ENCODE measurements at places on chromosomes 6 and 20. TPM values are rescaled to one million over a fixed set of nuclear protein-coding genes. Genes with fewer than 3 reads are reported as not detected.

GRCh38 chr20:31875671-31876070 lies 5.2 kb downstream of the TTLL9 start:
- no peak for DNase-seq

Gene EMILIN3
- 0.51 TPM for total RNA-seq

Gene HNF4A
- not detected for total RNA-seq

DNA sequence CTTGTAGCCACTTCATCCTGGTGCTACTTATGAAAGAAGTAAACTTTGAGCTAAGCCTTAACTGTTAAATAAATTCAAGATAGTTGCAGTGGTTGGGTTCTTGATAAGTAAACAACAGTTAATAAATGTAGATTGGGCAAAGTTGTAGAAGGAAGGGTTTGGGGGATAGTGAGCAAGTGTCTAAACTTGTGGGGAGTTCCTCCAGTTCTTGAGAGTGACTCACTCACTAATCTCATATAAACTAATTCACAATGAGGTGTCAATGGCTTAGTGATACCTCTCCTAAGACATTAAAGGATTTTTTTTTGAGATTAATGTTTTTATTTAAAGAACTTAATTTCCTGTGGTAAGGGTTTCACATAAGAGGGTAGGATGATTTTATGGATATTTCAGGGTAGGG lies 507.4 kb downstream of the BMP2 start:
- DNase-seq, result no peak

DNA sequence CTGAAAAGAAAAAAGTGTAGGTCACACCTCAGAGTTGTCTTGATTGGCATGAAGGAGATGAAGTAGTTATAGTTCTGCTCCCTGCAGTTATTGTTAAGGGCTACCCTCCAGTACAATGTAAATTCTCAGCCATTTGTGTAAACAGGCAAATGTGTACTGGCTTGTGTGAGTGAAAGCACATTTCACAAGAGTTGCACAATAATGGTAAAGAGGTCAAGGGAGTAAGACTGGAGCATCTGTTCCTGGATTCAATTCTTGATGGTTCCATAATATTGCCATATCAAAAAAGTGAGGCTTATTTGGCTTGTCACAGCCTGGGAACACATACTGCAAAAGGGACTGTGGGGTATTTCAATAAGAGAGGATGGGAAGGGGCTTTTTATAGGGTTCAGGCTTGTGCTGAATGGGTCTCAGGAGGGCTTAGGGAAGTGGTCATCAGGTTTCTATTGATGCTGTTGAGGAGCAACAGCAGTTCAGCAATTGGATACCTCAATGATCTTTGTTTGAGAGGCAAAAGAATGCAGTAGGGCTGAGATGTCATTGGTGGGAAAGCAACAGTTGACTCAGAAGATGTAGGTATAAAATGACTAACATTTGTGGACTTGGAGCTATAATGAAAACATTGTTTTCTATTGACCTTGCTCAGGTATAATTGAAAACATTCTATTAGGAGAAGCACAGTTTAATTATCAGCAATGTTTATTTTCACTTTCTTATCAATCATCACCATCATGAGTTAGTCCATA lies 402.6 kb downstream of the BCKDHB start:
- no peak for DNase-seq

GRCh38 chr6:68994521-68994920 lies 359.4 kb downstream of the ADGRB3 start:
- no peak for DNase-seq

GRCh38 chr6:146962329-146962728 lies 241.9 kb upstream of the STXBP5 start:
- no peak for DNase-seq

GRCh38 chr20:1396702-1397101 lies 3.8 kb upstream of the FKBP1A start:
- DNase-seq, result no peak

DNA sequence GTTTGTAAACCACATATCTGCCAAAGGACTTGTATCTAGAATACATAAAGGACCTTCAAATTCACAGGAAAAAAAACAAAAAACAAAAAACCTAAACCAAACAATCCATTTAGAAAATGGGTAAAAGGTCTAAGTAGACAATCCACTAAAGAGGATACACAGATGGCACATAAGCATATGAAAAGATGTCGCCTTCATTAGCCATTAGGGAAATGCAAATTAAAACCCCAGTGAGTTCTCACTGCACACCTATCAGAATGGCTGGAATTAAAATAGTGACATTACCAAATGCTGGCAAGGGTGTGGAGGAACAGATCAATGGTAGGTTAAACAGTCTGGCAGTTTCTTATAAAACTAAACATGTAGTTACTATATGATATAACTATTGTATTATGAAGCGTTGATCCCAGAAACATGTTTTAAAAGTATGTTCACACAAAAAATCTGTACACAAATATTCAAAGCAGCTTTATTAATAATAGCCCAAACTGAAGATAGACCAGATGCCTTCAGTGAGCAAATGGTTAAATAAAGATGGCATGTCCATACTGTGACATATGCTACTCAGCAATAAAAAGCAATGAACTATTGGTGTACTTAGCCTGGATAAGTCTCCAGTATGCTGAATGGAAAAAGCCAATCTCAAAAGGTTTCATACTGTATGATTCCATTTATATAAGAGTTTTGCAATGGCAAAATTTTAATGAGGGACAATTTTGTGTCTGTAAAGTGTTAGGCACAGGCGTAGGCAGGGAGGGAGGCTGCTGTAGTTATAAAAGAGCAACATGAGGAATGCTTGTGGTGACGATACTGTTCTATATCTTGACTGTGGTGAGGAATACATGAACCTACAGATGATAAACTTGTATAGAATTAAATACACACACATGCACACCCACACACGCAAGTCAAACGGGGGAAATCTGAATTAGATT lies 43.9 kb downstream of the PLCB1 start:
- DNase-seq, result no peak

GRCh38 chr6:141131616-141132015 lies 1001.1 kb upstream of the GJE1 start:
- DNase-seq, result no peak

GRCh38 chr6:99019381-99019780 lies 71.6 kb upstream of the FBXL4 start:
- no peak for DNase-seq

DNA sequence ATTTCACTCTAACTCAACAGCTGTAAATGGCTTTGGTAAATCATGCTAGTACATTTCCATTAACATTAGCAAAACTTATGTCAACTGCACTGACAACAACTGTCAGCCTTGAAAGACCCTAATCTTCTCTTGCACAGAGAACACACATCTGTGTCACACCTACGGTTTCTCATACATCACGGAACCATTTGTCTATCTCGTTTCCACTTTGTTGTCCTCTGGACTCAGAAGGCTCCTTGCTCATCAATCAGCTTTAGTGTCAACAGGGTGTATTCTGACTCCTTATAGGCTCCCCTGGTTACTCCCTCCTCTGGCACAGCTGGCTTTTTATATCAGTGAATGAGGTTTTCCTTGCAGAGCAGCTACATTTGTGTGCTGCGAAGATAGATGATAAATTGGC lies 49.3 kb downstream of the CD83 start:
- DNase-seq, result no peak

Gene CSNK2A1
- 111 TPM for total RNA-seq

Gene MUC21
- total RNA-seq, result not detected

DNA sequence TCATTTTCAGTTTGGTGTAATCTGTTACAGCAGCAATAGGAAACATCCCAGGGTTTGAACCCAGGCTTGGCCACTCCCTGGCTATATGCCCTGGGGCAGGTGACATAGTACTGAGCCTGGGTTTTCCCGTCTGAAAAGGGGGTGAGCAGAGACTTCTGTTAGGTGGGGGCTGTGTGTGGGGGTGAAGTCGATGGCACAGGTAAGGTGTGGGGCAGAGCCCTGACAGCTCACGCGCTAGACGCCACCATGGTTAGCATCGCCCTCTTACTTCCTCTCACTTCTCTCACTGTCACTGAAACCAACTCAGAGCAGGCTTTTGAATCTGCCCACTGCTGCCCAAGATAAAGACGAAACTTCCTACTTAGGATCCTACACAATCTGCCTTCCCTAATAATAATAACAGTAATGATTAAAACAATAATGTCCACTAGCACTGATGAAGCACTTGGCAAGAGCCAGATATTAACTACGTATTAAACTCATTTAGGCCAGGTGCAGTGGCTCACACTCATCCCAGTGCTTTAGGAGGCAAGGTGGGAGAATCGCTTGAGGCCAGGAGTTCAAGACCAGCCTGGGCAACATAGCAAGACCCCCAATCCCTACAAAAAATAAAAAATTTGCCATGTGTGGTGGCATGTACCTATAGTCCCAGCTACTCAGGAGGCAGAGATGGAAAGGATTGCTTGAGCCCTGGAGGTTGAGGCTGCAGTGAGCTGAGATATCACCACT lies 117.9 kb upstream of the PTPN1 start:
- DNase-seq, result no peak

Gene PKHD1
- total RNA-seq, result 0.03 TPM

DNA sequence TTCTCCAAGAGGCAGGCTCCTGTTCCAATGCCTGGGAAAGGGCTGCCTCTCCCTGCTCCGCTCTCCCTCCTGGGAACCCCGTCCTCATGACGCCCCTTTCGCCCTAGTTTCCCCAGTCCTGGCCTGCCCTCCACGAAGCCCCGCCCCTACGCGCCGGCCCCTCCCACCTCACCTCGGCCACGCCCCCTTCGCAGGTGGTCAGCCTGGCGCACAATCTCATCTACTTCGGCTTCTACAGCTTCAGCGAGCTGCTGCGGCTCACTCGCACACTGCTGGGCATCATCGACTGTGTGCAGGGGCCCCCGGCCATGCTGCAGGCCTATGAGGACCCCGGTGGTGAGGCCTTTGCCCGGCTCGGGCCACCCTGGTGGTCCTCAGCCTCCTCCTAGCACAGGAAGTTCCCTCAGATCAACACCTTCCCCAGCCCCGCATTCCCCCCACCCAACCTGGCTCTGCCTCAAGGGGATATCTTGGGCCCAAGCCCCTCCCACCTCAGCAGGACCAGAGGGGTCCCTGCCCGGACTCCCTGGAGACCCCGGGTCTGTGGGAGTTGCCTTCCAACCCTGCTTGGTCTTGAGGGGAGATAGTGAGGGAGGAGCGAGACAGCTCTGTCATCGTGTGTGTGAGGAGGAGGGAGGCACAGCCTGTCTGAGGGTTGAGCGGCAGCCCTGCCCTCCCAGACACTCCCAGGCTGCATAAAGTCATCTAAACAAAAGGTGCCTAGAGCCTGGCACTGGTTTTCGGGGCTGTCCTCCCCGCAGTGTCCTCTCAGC lies 40.3 kb downstream of the UQCC2 start:
- no peak for DNase-seq

DNA sequence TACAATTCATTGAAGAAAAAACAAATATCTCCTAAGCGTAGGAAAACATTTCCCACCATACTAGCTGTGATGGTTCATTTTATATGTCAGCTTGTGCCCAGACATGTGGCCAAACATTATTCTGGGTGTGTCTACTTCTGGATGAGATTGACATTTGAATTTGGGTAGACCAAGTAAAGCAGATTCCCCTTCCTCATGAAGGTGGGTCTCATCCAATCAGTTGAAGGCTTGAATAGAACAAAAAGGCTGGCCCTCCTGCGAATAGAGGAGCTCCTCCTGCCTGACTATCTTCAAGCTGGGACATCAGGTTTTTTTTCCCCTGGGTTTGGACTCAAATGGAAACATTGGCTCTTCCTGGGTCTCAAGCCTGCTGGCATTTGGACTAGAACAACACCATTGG lies 113.6 kb downstream of the DHX35 start:
- DNase-seq, result no peak

GRCh38 chr20:60690771-60691170 lies 561.3 kb upstream of the CDH4 start:
- DNase-seq, result no peak

Gene DLL1
- 6.4 TPM for total RNA-seq

GRCh38 chr20:18138266-18138582 lies 561 bp downstream of the KAT14 start:
- DNase-seq, result no peak

DNA sequence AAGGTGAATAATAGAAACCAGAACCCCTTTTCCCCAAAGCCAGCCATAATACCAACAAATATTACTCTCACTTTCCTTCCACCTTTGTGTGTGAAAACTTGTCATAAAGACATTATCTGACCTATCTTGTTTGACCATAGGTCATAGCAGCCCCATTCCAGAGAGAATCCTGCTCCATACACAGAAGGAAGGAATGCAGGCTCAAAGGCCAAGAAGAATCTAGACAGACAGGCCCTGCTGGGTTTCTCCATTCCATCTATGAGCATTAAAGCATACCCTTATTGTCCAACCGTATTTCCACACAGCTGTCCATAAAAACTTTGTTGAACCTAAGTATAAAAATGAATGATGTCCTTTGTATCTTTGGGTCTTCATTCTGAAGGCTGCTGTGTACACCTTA lies 40.7 kb upstream of the KCNK5 start:
- DNase-seq, result no peak

- DNase-seq, result no peak
Measured at GRCh38 chr6:38583523-38583922, 56.2 kb downstream of the BTBD9 start.

DNA sequence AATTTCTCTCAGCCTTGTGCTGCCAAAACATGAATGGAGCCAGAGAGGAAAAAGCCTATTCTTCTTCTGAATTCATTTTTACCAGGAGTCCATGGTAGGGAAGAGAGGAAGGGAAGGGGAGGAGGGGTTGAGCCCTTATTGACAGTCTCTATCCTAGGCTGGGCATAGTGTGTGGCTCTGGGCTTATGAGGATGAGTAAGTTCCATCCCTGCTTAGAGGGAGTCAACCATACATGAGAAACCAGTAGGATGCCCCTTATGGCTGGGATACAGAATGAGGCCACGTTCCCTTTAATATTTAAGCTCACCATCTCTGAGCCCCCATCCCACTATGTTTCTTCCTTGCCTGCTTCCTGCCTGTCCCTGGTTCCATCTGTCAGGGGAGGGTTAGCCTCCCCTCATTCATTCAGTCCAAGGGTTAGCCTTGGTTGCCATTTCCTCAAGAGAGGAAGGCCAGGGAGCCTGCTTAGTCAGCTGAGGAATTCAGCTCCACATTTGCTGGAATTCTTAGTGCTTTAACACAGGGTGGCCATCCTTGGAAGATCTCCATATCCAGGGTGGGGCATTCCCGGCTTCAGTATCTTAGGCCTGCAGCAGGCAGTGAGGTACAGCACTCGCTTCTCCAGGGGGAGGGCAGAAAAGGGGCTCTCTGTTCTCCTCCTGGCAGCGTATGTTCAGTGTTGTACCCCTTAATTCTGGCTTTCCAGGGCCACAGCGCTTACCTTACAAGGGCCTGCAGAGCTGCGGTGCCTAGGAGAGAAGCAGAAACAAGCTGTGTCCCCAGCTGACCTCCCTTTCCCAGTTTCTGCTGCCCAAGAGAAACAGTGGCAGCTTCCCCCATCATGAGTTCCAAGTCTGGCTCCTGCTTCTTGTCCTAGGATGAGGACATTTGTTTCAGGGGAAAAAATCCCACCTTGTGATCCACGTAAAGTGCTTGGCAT lies 12.5 kb downstream of the SIRT5 start:
- DNase-seq, result no peak

Gene GTSF1L
- total RNA-seq, result not detected

GRCh38 chr20:62838128-62838891 lies 21.5 kb downstream of the COL9A3 start:
- DNase-seq, result no peak

Gene OXT
- total RNA-seq, result not detected

Gene CEP57L1
- total RNA-seq, result 7.9 TPM

Gene FAM83C
- not detected for total RNA-seq

Gene MROH8
- 3.8 TPM for total RNA-seq
